ENCODE measurements at places on chromosomes 5 and 9.

DNA sequence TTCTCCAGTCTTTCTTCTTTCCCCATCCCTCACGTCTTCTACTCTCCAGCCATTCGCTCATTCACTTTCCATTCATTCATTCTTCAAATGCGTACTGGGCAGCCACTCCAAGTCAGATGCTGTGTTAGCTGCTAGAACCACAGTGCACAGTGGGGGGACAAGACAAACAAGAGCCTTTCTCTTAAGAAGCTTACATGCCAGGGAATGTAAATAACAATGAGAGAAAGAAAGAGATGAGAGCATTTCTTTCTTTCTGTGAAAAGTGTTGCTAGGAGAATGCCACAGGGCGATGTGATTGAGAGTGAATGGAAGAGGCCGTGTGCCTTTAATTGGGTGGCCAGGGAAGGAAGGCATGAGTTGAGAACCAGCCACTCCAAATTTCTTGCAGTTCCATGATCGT lies 46.3 kb upstream of the SMIM23 start:
- no peak for DNase-seq

GRCh38 chr5:32115985-32116384 lies 58.1 kb downstream of the GOLPH3 start:
- no peak for DNase-seq

DNA sequence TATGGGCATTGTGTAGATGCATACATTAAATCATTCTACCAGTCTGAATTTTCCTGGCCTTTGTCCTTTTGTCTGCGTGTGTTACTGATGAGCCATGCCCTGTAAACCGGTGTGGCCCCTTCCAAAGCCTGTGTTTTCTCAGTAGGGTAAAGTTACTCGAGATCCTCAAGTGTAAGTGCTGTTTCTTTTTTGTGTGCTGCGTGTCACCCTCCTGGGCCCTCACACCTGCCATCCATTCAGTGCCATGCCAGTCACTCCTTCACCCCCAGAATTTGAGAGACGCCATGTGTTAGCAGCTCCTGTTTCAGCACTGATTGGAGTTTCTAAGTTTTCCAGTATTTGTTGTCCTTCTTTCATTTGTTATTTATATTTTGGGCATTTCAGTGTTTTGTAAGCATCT lies 288.2 kb downstream of the FANCC start:
- no peak for DNase-seq

- DNase-seq, result no peak
Measured at GRCh38 chr5:41600731-41601130, 90.3 kb upstream of the PLCXD3 start.

- DNase-seq, result no peak
Measured at GRCh38 chr5:111234125-111234524, 9.9 kb downstream of the CAMK4 start.

DNA sequence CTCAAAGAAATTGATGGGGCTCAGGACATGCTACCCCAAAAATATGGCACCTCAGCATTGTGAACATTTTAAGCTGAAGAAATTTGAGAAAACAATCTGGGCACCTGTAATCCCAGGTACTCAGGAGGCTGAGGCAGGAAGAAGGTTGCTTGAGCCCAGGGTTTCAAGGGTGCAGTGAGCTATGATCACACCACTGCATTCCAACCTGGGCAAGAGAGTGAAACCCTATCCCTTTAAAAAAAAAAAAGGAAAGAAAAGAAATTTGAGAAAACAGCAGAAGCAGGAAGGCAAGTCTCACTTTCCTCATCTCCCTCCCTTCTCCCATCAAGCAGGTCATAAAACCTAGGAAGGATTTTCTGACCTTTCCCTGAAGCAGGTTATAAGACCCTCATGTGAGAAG lies 23.6 kb downstream of the TPD52L3 start:
- DNase-seq, result no peak

DNA sequence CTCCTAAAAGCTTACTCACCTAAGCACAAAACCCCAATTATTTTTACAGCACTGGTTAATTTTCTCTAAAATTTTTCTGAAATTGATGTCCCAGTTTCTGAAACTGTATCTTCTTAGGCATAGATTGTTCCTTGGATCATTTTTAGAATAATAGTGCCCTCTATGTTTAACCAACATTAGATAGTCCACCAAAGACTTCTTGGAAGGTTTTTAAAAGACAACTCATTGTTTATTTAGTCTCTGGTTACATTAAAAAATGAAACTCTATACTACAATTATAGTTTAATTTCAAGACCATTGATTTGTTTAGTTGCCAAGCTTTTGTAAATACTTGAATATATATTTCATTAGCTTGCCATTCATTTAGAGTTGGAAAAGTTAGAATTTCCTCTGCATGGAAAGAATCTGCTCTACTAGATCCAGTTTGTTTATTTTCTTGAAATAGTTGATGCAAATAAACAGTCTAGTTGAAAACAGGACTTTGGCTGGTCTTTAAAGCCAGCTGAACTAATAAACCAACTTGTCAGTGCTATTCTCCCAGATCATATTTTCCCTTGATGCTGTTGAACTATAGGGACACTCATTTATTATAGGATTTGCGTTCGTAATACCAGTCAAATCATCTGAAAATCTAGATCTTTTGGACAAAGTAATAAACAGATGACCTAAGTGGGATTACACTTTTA lies 990.5 kb downstream of the TLE1 start:
- DNase-seq, result no peak
